ENCODE measurements at places on chromosomes 7 and 10.
A peak's percentile ranks its signal among the peaks of the same experiment; 100 is the strongest.

GRCh38 chr10:103416436-103417147, 20.2 kb downstream of the PDCD11 start:
- peak; percentile 2 for DNase-seq

DNA sequence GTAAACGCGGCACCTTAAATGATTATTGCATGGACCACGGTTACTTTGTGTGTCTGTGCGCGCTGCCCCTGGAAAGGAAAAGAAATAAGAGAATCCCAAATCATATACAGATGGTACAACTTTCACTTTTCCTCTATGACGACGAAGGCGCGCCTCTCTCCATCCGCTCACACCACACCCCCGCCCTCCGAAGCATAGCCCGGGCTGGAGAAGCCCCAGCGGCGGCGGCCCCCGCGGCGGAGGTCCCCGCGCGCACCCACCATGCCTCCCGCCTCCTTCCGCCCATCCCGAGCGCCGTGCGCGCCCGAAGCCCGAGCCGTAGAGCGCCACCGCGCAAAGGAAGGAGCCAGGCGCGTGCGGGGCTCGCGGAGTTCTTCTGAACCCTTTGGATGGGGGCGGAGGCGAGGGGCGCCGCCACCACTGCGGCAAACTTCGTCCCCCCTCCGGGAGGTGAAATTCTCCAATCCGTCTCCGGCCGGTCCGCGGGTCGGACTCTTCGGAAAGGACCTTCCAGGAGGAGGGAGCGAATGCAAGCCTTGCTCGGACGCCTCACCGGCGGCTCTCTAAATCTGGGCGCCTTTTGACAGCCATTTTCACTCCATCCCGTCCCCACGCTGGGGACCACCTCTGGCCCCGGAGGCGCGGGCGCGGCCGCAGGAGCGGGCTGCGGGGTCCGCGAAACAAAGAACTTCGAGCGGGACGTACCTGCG, 588 bp downstream of the GLI3 start:
- DNase-seq: no peak

- no peak for DNase-seq
Observed at GRCh38 chr7:91137788-91138368, 126.4 kb upstream of the FZD1 start.

- DNase-seq: no peak
Observed at GRCh38 chr10:26556748-26557640, 118.9 kb downstream of the APBB1IP start.

DNA sequence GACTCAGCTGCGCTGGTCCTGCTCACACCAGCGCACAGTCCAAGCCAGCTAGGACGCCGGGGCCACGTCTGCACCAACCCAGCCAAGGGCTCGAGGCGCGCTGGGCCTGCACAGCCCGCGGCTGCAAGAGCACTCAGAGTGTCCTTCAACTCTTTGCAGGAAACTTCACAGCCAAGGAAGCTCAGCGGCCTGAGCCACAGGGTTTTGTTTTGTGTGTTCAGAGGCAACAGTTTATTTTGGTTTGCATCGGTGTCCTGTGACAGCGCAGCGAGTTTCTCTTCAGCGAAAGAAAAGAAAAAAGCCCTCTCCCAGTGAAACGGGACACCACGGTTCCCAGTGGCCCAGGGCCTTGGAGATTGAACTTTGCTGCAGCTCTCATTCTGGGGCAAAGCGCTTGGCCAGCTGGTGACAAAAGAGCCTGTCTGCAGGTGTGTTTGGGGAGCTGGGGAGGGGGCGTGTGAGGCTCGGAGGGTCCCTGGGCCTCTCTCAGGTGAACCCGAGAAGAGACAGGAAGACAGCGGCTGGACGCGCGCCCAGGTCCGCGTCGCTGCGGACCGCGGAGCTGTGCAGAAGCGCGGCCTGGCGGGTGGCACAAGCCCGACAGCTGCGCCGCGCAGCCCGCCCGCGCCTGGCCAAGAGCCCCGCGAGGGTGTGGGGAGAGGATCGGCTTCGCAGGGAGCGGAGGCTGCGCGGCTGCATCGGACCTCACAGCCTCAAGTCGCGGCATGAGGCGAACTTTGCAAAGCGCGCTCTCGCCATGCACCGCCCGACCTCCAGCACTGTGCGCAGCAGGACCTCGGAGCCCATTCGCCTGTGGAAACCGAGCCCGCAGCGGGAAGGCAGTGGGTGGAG, 922 bp downstream of the CXCL12 start:
- no peak for DNase-seq

- DNase-seq: no peak
Observed at GRCh38 chr10:86520871-86521677, 518 bp downstream of the WAPL start.
